ENCODE measurements at places on chromosomes 11 and 22.

- no peak for DNase-seq
These were observed 515.8 kb downstream of the NTM start for GRCh38 chr11:131886201-131886600.

DNA sequence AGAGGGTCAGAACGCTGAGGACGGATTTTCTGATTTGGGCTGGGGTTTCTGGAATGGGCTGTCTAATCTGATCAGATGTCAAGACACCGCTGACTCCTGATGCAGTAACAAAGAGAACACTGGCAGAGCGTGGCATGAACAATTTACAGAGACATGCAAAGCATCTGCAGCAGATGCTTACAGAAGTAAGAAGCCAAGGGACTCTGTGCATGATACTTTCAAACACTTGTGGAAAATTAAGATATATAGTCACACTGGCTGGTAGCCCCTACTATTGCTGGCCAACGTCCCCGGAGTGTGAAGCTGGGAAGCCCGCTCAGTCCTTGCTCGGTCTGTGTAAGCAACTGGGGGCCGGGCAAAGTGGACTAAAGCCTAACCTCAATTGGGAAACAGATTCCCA lies 903.7 kb downstream of the BRD1 start:
- DNase-seq, result no peak

GRCh38 chr22:30284172-30284571 lies 5.1 kb downstream of the CASTOR1 start:
- no peak for DNase-seq

DNA sequence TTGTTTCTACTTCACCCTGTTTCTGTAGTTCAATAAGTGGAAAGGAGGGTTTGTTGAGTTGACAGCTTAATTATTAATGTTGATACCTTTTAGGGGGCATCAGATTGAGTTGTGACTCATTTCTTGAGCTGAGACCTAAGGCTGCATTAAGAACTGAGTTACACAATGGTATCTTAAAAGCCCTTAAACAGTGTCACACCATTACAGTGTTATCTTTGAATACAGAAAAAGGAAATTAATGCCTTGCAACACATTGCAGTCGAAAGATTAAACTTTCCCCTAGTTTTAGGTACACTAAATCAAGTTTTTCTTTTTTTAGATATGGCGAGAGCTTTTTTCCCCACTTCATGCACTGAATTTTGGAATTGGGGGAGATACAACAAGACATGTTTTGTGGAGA lies 16.7 kb downstream of the PAFAH1B2 start:
- no peak for DNase-seq

DNA sequence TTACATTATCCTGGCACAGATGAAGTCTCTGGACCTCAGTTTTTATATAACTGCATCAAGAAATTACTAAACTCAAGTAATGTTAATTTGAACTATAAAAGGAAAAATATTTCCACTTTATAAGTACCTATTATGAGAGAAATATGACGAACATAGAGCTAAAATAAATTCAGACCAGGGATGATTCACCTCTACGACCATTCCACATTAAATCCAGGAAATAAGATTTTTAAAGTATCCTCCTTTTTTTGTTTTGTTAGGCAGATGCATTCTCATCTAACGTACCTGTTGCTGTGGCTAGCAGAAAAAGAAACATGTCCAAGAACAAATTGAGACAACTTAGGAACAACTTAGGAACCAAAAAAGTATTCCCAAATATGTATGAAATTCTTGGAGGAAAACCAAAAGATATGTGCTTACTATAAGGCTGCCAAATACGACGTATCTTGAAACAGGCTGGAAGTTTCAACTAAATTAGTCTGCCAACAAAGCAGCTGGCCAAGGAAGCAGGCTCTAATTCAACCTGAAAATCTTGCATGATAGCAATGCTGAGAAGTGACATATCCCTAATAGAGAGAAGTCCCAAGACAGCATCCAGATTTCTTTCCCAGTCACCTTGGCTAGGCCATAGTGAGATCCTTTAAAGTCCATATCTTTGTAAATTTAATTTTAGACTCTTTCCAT lies 15.7 kb downstream of the SPTY2D1 start:
- peak; percentile 25 for DNase-seq

GRCh38 chr22:21857481-21857914 lies 9.9 kb downstream of the MAPK1 start:
- DNase-seq, result no peak

DNA sequence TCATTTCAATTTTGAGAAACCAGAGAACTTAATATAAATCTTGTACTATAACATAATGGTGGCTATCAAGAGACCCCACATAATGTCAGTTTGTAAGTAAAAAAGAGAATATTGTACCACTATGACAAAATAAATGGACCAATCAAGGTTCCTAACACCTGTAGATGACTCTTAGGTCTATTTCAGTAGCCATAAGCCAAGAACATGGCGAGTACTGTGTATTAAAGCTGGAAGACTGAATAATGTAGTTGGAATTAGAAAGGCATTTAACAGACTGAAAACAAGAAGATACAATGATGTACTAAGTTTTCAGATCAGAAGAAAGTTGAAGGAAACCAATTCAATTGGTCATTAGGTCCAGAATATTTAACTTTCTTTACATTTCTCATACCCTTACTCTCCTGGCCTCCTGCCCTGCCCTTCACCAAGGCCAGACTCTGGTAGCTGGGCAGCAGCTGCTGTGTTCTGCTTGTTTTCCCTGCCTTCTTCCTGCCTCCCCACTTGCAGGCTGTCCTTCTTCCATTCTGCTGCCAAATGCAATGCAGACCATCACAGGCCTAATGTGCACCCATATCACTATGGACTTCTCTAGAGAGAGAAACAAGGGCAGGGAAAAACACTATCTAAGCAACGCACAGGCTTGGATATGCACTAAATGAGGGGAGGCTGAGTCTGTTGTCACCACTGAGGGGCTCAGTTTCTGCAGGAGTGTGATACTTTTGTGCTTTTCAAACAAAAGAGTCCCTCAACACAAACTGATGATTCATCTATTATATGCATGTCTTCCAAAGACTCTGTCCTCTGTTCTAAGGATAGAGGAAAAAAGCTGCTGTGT lies 60.1 kb downstream of the RAB30 start:
- no peak for DNase-seq

DNA sequence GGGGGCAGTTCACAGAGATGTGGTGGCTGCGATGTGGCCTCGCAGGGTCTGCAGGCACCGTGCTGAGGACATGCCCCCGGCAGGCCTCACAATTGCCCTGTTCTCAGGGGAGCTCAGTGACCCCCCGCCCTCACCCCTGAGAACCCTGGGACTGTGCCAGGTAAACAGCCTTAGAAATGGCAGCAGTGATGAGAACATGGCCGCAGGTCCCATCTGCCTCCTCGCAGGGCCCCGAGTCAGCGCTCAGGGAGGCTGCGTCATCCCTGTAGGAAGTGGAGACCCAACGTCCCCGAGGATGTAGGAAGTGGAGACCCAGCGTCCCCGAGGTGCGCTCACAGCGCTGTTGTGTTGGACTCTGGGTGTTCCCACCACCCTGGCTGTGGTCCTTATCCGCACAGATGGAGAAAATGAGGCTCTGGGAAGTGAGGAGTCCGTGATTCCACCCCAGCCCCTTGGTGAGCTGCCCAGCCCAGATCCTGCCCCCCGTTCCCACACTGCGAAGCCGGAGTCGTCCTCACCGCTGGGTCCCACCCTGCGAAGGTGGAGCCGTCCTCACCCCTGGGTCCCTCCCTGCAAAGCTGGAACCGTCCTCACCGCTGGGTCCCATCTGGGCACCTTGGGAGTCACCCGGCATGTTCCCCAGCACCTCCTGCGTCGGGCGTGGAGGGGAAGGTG lies 1086.8 kb downstream of the BRD1 start:
- DNase-seq, result no peak

GRCh38 chr11:26849036-26849435 lies 127.2 kb upstream of the SLC5A12 start:
- no peak for DNase-seq

DNA sequence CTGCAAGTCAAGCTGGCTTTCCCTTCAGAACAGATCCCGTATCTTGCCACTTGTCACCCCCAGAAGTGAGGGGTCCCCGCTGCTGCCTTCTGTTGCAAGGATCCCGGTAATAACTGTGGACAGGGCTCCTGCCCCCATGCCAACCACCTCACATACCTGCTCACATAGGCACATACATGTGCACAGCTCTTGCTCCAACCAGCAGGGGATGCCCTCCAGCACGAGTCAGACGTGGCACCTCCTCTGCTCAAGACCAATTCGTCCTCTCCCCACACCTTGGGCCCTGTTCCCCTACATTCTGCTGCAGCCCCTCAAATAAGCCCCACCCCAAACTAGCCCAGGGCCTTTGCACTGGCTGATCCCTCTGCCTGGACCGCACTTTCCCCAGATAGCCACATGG lies 163.3 kb downstream of the CRYBB2 start:
- no peak for DNase-seq

DNA sequence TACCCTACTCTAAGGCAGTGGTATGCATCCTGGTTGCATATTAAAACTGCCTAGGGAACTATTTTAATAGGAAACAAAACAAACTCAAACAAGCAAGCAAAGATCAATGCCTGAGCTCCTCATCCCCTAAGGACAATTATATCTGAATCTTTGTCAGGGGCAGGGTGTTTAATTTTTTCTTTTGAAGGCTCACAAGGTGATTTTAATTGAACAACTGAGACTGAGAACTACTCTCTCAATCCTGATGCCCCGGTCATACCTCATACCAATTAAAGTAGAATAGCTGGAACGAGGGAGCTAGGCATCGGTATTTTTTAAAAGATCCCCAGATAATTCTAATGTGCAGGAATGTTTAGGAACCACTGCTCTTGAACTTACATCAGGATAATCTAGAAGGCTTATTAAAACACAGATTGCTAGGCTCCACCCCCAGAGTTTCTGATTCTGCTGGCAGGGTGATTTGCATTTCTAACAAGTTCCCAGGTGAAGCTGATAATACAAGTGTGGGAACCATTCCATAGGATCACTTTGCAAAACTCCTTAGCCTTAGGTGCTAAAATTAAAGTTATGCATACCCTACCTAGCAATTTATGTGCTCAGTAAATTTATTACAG lies 416.5 kb downstream of the GUCY1A2 start:
- DNase-seq, result no peak

DNA sequence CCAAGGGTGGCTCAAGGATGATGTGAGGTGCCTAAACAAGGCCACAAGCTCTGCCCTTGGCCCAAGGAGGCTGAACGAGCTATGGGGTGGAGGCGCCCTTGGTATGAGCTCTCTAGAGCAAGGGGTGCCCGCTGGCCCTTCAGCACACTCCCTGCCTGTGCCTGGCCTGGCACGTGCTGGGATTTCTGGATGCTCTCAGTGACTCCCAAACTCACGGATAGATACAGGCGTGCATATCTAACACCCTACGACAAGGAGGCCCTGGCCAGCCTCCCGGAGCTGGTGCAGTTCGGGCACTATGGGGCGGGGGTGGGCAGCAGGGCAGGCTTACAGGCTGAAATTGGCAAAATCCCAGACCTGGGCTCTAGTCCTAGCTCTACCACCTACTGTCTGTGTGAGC lies 30.6 kb downstream of the SCUBE1 start:
- DNase-seq, result no peak

GRCh38 chr22:41501209-41501608 lies 32.3 kb downstream of the ACO2 start:
- DNase-seq, result peak; percentile 50

- DNase-seq, result no peak
These were observed 279.4 kb downstream of the FAT3 start for GRCh38 chr11:92504004-92504403.

DNA sequence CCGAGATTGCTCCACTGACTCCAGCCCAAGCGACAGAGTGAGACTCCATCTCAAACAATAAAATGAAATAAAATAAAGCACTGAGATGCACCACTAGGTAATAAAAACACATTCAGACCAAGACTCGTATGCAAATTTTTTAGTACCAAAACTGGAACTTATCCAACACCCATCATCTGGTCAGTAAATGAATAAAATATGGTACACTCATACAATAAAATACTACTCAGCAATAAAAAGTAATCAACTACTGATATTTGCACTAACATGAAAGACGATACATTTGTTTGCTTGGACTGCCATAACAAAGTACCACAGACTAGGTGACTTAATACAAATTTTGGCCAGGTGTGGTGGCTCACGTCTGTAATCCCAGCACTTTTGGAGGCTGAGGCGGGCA lies 17.8 kb upstream of the POLD3 start:
- no peak for DNase-seq

DNA sequence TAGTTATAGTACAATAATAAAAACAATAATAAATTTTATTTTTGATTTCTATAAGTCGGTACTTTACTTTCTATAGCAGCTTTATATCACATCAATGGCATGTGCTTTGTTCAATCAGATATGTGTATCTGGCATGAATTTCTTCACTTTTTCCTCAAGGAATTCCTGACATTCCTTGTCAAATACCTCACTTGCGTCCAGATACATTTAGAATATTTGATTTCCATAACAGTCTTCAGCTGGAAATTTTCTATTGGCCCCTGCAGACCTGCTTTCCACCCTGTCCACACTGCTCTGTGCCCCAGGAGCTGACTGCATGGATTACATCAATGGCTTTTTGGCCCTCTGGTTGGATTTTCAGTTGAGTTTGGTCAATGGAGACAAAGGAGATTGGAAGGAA lies 93.2 kb downstream of the FAR1 start:
- DNase-seq, result peak; percentile 35

GRCh38 chr11:104073950-104074705 lies 37.7 kb downstream of the DDI1 start:
- peak; percentile 11 for DNase-seq
